ENCODE measurements at places on chromosomes 16 and 17.

DNA sequence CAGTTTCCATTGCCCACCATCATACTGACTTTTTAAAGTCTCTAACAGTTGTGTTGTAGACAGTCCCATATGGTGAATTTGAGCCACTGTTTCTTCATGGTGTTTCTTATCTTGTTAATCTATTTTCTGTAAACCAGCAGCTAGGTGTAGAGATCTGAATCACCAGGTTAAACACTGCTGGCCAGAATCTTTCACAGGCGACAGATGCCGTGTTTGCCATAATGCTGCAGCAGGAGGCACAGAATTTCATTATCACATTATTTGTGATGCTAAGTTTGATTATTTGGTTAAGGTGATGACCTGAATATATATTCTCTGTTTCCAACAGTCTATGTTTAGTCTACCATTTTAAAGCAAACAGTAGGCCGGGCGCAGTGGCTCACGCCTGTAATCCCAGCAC lies 11.5 kb upstream of the CNGB1 start:
- no peak for DNase-seq

- DNase-seq: no peak
These were observed 51.2 kb upstream of the TOB1 start for GRCh38 chr17:50917418-50917743.

- DNase-seq: no peak
These were observed 12.6 kb upstream of the UBTF start for GRCh38 chr17:44232061-44232460.

DNA sequence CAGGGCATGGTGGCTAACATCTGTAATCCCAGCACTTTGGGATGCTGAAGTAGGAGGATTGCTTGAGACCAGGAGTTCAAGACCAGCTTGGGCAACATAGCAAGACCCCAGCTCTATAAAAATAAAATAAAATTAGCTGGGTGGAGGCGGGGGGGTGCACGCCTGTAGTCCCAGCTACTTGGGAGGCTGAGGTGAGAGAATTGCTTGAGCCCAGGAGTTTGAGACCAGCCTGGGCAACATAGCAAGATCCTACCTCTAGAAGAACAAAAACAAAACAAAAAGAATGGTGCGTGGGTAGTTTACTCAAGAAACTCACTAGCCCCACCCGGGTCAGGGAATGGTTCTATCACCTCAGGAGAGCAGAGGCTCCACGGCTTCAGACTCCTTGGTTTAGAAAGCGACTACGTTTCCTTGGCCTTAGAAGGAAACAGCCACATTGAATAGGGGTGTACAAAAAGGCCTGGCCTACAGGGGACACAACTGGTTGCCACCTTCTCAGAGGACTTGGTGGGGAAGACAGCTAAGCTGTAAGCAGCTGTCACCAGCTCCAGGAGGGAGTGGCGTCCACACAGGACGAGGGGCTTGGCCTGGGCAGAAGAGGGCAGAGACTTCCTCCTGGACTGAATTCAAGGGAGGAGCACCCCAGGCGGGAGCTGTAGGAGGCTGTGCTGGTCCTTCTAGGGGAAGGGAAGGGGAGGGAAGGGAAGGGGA lies 716 bp downstream of the TK1 start:
- DNase-seq: peak; percentile 72

GRCh38 chr17:64661726-64661975 lies 456 bp downstream of the SMURF2 start:
- peak; percentile 77 for DNase-seq

DNA sequence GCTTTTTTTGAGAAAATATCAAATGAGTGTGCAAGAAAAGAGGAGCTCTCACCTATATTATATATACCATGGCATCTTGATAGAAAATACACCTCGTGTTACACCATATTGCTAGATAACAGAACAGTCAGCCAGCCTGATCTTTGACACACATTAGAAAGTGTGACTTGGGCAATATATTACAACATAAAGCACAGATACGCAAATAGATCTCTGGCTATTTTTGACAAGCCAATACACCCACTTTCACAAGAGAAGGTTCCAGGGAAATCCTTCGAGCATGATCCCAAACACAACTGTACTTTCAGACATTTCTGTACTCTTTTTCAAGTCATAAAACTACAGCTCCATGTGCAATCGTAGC lies 9.4 kb downstream of the GGA2 start:
- DNase-seq: no peak

GRCh38 chr16:69131167-69131838 lies 1.1 kb downstream of the CHTF8 start:
- no peak for DNase-seq

GRCh38 chr17:45923511-45924268 lies 29.3 kb downstream of the MAPT start:
- DNase-seq: no peak

DNA sequence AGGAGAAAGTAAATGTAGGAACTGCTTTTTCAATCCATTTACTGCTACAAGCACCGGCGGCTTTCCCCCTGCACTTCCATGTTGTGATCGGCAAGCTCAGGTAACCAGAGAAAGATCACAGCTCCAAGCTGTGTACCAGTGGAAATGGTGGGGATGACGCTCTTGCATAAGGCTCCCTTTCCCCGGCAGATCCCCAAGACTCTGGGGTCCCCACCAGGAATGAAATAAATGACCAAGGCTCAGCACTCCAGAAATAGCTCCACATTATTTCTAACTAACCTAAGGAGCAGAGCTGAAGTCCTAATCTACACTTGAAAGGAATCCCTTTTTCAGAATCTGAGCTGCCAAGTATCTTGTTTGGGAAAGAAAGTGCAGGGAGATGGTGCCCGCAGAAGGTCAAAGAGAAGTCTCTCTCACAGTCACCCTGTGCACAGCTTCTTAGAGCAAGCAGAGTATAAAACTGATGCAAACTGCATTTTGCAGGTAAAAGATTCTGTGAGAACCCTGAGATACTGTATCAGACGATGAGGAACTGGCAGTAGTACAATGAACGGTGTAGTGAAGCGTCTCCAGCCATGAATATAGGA lies 11.1 kb downstream of the GRB2 start:
- no peak for DNase-seq

GRCh38 chr16:8962393-8963009 lies 1.2 kb downstream of the USP7 start:
- no peak for DNase-seq

DNA sequence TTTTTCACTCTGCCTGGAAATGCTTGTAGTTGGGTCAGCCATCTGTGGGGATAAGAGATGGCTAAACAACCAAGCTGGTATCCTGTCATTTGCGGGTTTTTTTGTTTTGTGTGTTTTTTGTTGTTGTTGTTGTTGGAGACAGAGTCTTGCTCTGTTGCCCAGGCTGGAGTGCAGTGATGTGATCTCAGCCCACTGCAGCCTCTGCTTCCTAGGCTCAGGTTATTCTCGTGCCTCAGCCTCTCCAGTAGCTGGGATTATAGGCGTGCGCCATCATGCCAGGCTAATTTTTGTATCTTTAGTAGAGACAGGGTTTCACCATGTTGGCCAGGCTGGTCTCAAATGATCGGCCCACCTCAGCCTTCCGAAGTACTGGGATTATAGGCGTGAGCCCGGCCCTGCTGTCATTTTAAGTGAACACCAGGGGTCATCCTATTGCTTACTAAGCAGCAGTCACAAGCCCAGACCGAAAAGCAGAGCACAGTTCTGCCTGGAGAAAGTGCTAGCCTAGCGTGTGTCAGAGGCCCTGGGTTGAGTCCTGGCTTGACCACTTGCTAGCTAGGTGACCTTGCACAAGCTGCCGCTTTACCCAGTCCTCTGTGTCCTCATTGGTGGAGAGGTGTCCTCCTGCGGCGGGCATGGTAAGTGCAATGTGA lies 4.6 kb downstream of the SMCR8 start:
- no peak for DNase-seq

GRCh38 chr17:83008526-83008925 lies 70.9 kb upstream of the METRNL start:
- peak; percentile 14 for DNase-seq

GRCh38 chr16:1942047-1942809 lies 771 bp downstream of the MSRB1 start:
- no peak for DNase-seq

- DNase-seq: peak; percentile 75
These were observed 863 bp downstream of the ADCY9 start for GRCh38 chr16:4115209-4115948.

GRCh38 chr17:68306819-68307218 lies 15.5 kb downstream of the ARSG start:
- DNase-seq: no peak

DNA sequence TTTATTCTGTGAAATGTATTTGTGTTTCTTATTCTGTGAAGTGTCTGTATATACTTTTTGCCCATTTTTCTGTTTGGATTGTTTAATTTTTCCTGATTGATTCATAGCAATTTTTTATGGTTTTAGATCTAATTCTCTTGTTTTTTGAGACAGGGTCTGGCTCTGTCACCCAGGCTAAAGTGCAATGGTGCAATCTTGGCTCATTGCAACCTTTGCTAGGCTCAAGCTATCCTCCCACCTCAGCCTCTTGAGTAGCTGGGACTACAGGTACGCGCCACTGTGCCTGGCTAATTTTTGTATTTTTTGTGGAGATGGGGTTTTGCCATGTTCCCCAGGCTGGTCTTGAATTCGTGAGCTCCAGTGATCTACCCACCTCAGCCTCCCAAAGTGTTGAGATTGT lies 31.5 kb downstream of the NF1 start:
- no peak for DNase-seq

- no peak for DNase-seq
These were observed 74.1 kb downstream of the SOCS1 start for GRCh38 chr16:11181899-11182279.

- DNase-seq: no peak
These were observed 141.5 kb downstream of the TOX3 start for GRCh38 chr16:52405441-52405840.

DNA sequence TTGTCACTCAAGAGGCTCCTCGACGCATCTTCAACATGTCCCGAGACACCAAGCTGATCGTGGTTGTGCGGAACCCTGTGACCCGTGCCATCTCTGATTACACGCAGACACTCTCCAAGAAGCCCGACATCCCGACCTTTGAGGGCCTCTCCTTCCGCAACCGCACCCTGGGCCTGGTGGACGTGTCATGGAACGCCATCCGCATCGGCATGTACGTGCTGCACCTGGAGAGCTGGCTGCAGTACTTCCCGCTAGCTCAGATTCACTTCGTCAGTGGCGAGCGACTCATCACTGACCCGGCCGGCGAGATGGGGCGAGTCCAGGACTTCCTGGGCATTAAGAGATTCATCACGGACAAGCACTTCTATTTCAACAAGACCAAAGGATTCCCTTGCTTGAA lies 101.0 kb downstream of the HS3ST2 start:
- no peak for DNase-seq

DNA sequence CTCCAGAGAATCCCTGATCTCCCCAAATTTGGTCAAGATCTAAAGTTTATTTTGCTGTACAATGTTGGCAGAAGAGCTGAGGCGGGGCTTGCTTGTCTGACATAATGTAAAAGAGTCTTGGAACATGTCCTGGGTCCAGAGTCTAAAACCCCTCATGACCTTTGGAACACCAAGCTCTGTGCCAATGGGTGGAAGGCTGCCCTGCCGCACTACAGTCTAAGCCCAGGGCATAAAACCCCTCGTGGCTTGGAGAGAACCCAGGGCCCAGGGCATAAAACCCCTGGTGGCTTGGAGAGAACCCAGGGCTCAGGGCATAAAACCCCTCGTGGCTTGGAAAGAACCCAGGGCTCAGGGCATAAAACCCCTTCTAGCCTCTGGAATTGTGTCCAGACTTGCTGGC lies 36.7 kb downstream of the CCDC57 start:
- no peak for DNase-seq

GRCh38 chr16:73058616-73059409 lies 10.9 kb upstream of the ZFHX3 start:
- DNase-seq: no peak

- no peak for DNase-seq
These were observed 11.6 kb downstream of the ACLY start for GRCh38 chr17:41907185-41907556.

- DNase-seq: no peak
These were observed 17.2 kb downstream of the IQCK start for GRCh38 chr16:19735074-19735867.

GRCh38 chr17:80892019-80892855 lies 99.4 kb upstream of the CHMP6 start:
- no peak for DNase-seq

GRCh38 chr16:86088287-86088686 lies 189.3 kb downstream of the IRF8 start:
- DNase-seq: no peak

DNA sequence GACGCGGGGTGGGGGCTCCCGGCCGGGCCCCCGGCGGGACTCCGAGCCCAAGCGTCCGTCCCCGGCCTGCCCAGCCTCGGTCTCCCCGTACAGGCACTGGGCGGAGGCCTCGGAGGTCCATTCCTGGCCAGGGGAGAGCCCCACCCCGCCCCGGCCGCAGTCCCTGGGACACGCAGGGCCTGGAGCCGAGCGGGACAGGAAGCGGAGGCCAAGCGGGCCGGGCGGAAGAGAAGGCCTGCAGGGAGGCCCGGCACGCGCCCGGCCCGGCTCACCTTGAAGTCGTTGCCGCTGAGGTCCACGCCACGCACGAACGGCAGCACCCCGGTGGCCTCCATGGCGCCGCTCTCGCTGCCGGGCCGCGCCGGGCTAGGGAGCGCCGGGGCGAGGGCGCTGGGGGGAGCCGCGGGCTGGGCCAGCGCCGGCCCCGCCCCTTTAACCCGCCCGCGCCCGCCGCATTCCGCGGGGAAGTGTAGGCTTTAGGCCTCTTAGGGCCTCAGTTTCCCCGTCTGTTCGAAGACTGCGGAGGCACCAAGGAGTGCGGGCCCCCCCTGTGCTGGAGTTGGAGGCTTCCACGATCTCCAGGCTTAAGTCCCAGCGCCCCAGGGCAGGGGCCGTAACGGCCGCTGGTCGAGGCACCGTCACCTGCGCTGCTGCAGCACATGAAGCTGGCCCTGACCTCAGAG lies at the start of gene FLII:
Gene FLII, minus strand, starts transcription at position 383 of the 683 bp plus-strand sequence. Its CDS starts 48 bp downstream, at position 335.
- DNase-seq: no peak

- no peak for DNase-seq
These were observed 1253.7 kb upstream of the CDH8 start for GRCh38 chr16:63289834-63290460.

GRCh38 chr16:29007730-29008593 lies 23.1 kb downstream of the LAT start:
- DNase-seq: no peak

GRCh38 chr17:30372755-30373154 lies 6.0 kb upstream of the CPD start:
- no peak for DNase-seq

- DNase-seq: no peak
These were observed 3.2 kb upstream of the CDK5RAP3 start for GRCh38 chr17:47967607-47968252.

- DNase-seq: no peak
These were observed 70.6 kb downstream of the TMC6 start for GRCh38 chr17:78058001-78058400.

Data from coronary artery (tissue), 2 donors.